ENCODE measurements at places on chromosomes 4 and X.

DNA sequence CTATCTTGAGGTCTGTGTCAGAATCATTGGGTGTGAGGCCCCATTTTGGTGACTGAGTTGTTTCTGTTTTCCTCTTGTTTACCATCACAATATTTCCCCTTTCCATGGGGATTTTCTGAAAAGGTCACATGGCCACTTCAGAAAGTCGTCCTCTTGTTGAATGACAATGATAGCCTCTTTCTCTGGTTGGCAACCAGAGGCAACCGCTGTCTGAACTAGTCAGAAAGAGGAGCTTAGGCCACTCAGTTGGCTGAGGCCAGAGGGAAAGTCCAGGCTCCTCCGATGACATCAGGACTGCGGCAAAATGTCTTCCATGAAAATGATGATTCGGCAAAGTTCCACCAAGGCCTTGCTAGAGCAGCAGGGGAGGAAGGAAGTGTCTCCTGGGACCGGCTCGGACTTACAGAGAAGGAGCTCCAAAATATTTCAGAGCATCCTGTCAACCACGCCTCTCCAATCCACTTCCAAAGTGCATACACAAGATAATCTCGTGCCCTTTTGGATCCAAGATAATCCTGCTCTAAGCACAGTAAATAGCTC lies 19.1 kb upstream of the RBM47 start:
- no peak for DNase-seq

GRCh38 chr4:185167234-185167633 lies 24.2 kb downstream of the SLC25A4 start:
- no peak for DNase-seq

DNA sequence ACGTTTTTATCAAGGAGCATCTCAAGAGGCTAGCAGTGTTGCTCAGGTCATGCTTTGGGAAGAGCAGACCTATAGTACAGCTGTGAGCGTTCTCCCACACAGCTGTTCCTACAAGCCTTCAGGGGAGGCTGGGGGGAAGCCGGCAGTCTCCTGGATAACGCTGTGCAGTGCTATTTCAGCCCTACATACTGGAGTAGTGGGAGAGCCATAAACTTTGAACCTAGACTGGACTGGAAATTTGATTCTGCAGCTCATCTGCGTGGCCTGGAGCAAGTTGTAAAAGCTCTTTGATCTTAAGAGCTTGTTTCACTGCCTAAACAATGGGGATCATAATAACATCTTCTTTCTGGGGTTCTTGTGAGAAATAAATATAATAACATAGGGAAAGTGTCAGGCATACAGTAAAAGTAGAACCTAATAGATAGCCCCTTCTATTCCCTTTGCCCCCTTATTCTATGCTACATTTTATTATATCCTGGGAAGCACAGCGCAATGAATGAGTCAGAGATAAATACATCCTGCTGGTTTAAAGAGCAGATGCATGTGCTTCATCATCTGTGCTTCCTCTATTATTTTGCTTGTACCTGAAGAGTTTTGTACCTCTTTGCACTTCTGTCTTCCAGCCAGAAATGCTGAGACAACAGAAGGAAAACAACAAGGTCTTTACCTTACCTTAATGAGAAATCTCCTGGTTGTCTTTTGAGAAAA lies 14.7 kb upstream of the AMBN start:
- peak; percentile 30 for DNase-seq

DNA sequence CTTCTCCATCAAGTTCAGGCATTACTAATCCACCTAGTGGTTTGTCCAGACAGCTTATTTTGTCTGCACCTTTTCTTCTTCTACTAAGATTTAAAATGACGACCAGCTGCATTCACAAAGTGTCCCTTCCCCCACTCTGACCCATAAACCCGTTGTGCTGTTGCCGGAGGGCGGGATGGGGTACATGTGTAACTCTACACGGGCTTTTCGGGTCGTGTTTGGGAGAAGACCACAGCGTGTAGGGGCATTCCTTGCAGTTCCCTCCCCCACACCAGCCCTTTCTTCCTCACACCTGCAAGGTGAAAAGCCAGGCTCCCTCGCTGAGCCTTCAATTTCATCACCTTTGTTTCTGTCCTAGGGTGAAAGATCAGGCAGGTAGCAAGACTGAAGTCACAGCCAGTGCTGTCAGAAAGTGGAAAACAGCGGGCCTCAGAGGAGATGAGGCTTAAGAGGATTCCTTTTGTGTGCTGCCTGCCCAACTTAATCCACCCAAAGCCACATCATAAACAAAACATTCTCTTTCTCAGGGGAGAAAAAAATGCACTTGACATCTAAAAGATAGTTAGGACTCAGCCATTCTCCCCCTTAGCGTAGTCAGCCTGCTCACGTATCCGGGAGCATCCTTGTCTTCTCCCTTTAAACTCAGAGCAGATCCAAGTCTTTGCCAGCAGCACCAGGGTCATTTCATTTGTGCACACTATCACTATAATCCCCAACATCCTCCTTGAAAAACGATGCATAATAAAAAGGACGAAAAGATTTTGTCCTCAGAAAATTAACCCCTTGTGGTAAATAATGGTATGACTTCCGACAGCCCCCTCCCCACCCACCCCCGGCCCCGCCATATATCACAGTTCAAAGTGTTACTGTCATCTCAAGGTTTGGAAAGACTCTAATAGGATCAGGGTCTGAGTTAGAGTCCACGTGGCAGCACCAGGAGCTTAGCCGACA lies 599.0 kb downstream of the RAB28 start:
- DNase-seq, result no peak

DNA sequence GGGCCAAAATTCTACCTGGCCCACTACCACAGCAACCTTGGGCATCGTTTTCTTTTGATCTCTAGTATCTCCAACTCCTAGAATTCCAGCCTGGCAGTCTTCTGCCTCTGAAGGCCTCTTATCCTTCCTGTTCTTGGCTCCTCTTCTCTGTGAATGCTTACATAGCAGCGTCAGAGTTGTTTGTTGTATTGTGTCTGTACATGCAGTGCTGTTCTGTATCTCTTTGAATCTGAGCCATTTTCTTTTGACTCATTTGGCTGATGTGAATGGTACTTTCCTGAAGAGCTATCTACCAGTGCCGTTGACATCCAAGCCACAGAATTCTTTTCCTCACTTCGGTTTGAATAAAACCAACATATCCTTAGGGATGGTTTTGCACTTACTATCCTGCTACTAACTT lies 79.2 kb downstream of the TMEM164 start:
- peak; percentile 93 for DNase-seq

DNA sequence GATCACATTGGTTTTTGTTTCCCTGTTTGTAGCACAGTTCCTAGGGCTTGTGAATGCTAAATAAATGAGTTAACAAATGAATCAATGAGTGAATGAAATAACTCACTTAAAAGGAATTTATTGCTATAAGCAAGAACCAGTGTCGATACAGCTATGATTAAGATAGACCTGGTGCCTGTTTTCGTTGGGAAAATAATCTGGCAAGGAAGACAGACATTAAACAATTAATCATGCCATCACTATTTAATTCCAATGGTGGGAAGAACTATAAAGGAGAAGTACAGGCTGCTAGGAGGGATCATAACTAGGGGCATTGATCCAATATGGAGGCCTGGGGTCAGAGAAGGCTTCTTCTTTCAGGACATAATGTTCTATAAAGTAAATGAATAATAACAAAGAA lies 4.5 kb upstream of the CBR4 start:
- DNase-seq, result peak; percentile 88

- DNase-seq, result no peak
These were observed 56.1 kb upstream of the MSX1 start for GRCh38 chr4:4803216-4803911.

DNA sequence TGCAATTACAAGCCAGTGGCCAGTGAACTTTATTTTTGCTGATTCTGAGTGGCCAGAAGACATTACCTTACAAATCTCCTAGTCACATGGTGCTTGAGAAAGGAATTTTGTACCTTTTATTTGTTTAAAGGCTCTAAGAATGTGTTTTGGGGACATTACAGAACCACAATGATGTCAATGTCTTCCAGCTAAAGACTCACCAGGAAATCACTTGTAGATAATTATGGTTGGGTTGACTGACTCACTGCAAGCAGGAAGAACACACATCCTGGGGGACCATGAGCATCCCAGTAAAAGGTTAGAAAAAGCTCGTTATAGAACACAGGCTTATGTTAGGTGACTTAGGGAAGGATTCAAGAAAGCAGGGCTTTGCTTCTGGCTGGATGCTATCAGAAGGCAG lies 119.4 kb upstream of the FAM9B start:
- peak; percentile 26 for DNase-seq

- peak; percentile 10 for DNase-seq
These were observed 204.6 kb downstream of the PDGFRA start for GRCh38 chr4:54433686-54434085.

DNA sequence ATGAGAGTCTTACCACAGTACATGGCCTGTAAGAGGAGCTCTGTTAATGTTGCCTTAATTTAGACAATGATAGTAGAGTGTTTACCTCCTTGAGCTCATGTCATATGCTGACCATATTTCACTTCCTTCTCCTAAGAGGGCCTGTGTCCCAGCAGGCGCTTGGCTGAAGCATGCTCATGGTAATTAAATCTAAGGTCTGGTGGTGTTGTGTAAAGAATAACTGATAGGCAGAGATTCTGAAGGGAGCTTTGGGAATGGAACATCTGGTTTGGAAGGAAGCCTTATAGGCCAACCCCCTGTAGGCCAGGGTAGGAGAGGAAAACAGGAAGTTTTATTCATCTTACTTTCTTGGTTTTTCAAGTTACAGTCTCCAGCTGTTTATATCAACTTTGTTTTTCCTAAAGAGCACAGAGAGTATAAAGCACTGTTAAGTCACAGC lies 300.2 kb downstream of the USP46 start:
- DNase-seq, result no peak

DNA sequence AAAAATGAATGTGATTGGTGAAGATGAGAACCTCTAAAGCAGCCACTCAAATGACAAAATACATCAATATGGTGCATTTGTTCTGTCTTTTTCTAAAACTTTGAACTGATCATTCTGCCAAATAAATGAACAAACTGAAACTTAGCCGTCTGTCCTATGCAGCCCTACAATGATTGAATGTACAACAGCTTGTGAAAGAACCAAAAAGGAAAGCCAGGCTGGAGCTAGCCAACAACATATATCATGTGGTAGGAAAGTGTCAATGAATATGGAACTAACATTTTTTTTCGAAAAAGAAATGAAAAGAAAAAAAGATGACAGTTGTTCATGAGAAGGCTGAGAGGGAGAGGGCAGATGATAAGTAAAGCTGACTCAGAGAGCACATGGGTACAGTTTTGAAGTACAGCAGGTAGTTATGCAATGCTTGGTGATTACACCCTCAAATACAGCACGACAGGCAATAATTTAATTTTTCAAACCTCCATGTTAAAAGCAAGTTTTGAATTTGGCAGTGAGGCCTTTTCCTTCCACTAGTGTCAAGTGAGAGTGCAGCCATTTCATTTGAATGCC lies 21.2 kb upstream of the SLC7A11 start:
- peak; percentile 86 for DNase-seq

DNA sequence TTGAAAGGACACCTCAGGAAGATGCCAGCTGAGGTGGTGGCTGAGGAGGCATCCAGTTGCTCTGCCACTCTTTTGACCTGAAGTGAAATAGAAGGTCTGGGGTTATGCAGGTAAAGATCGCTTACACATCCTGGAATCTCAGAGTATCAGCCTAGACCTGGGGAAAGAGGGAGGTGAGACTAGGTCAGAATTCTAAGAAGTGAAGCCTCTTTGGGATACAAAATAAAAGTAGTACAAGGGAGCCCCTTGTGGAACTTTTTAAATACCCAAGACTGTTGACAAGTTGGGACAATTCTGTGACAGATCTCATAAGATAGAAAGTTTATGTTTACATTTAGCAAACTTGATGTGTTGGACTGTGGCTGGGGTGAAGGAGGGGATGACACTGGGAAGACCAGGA lies 263.1 kb downstream of the SPRY1 start:
- DNase-seq, result peak; percentile 42

GRCh38 chr4:40340030-40340429 lies 4.9 kb downstream of the CHRNA9 start:
- peak; percentile 48 for DNase-seq

DNA sequence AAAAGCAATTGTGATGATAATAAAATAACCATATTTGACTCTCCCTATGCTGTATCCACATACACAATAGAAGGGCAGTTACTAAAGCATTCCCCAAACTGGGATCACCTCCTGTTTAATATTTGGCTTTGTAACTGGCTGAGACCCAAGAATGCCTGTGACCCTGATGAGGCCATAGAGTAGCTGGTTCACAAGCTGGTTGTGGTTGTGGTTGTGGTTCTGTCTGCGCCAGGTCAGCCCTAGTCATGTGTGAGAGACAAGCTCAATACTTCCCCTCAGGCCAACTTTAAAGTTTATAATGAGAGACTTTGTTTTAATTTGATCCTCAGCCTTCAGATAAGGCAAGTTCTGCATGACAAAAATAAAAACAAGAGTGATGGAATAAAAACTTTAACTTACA lies 209.9 kb downstream of the PARM1 start:
- no peak for DNase-seq

DNA sequence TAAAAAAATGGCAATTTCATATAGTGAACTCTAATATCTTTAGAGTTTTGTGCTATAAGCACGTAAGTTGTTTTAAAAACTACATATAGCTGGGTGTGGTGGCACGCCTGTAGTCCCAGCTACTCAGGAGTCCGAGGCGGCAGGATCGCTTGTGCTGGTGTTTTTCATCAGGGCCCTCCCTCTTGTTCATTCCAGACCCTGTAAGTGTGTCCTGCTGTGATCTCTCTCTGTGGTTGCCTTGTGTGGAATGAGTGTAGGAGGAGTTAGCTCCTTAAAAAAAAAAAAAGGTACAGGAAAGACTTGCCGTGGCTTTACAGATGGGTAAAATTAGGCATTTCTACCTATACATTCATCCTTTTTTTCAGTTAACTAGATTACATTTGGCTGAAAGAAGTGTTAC lies 35.4 kb downstream of the RBBP7 start:
- DNase-seq, result no peak

GRCh38 chr4:7956270-7956808 lies 16.7 kb upstream of the AFAP1 start:
- peak; percentile 51 for DNase-seq

DNA sequence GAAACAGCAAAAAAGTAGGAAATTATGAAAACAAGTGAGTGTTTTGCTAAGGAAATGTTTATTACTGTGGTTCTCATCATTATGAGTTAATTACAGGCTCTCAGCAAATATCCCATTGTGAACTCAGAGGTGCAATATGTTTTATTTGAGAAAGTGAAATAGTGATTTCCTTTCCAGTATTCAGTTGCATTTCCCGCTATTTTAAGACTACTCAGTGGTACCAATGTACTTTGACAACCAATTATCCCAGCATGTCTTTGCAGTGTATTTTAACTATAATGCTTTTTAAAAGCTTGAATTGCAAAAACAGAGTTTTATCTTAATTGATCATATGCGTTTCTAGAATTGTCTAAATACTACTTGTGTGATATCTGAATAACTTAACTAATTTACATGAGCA lies 383.8 kb upstream of the TENM3 start:
- DNase-seq, result no peak

Measured in bronchial epithelial cell (primary cell).